ENCODE measurements at places on chromosomes 16 and 17.

GRCh38 chr16:67571981-67572431, 9.7 kb downstream of the CTCF start:
- no peak for DNase-seq

GRCh38 chr16:87947356-87948118, 3.7 kb upstream of the BANP start:
- DNase-seq: no peak

DNA sequence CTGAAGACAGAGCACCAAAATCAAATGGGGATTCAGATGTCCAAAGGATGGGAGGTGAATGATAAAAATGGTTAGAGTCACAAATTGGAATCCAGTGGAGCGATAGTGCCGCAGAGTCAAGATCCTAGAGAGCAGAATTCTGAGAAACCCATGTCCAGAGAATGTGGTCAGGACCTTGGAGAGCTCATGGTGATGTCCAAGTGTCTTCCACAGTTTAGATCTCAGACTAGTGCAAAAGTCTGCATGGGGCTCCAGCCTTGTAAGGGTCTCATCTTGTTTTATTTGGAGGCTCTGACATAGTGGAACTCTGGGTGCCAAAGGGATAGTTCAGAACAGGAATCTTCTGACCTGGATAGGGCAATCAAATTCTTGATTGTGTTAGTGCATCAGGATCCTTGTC, 245.9 kb upstream of the HSBP1 start:
- DNase-seq: peak; percentile 39

DNA sequence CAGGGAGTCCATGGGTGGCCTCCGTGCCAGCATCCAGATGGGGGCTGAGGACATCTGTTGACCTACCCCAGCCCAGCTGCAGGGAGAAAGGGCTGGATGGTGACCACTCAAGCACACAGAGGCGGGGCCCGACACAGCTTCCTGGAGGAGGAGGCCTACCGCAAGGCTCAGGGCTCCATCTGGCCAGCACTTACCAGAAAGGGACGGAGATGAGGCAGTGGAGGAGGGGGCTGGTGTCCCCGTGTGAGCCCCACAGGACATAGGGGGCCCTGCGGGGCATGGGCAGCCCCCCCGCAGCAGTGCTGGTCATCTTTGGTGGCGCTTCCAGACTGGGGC, 147.5 kb upstream of the CIBAR2 start:
- DNase-seq: no peak

GRCh38 chr16:58019866-58020538, 5.6 kb upstream of the MMP15 start:
- DNase-seq: no peak

DNA sequence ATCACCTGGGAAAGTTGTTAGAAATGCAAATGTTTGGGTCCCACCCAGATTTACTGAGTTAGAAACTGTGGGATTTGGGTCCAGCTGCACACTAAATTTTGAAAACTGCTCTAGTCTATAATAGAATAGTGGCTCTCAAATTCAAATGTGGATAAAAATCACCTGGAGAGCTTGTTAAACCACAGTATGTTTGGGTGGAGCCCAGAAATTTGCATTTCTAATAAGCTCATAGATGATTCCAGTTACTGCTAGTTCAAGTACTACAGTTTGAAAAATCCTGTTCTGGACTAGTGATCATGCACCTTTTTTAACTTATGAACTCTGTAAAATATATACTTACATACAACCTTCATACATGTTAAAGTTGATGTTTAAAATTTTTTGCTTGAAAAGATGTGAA, 27.8 kb downstream of the RABEP1 start:
- DNase-seq: no peak

DNA sequence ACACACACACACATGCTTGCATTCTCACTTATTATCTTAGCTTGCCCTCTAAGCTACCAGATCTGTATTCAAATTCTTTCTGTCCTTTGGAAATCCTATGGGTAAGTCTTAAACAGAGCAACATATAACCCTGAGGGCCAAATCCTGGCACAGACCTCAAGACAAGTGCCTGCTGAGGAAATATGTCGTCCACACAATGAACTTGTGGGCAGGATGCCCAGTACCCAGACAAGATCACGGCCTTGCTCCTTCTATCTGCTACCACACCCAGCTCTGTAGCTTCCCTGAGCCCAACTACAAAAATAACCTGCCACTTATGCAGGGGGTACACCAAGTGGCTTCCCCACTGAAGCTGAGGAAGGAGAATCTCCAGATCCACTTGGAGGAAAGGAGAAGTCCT, 37.3 kb upstream of the FA2H start:
- DNase-seq: no peak

GRCh38 chr16:28531777-28532744, 6.7 kb downstream of the NUPR1 start:
- no peak for DNase-seq

DNA sequence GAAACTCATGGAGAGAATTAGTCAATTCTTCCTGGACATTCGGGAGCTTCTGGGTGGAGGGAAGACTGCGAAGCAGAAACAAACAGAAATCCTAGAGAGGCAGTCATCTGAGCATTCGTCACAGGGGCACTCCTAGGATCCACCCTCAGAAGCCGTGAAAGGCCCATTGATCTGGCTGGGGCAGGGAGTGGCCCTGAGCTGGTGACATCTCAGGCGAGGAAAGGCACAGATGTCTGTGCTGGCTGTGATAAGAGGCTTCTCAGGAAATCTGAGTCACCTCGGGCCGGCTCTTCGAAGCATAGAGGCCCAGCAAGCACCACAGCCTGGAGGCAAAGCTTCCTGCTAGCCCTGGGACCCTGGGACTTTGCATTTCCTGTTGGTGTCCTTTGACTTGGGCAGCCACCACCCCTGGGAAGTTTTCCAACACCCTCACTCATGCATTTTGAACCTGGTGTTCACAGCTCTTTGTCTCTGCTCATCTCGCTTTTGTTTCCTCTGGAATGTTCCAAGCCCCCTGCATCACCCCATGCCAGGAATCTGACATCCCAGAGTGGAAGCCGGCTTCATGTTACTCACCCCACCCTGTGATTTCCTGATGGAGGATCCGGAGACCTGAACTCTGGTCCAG, 23.3 kb upstream of the CDRT4 start:
- no peak for DNase-seq

- DNase-seq: no peak
Observed at GRCh38 chr16:63614429-63614828, 1507.4 kb downstream of the CDH11 start.

DNA sequence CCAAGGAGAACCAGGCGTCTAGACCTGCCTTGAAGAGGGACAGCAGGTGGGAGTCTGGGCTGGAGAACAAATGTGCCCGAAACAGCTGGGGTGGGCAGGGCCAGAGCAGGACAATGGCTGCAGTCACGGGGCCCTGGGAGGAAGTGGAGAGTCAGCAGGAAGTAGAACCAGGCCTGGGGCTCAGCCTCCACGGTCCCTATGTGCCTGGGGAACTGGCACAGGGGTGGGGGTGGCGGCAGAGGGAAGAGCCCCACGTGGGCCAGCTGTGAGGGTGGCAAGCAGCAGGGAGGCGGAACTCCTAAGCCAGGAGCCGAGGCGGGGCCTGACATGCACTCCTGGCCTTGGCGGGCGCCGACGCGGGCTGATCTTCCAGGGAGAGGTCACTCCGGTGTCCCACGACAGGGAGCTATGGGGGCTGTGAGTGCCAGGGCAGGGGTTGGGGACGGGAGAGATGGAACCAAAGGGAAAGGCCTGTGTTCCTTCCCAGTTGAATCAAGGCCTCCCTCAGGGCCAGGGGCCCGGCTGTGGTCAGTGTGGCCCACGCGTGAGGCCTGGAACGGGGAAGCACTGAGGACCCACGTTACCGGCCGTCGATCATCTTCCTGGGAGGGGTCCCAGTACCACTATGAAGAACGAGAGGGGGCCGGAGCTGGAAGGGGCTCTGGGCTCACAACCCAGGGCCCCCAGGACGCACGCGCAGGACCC, 42.7 kb downstream of the TIMM22 start:
- peak; percentile 19 for DNase-seq

DNA sequence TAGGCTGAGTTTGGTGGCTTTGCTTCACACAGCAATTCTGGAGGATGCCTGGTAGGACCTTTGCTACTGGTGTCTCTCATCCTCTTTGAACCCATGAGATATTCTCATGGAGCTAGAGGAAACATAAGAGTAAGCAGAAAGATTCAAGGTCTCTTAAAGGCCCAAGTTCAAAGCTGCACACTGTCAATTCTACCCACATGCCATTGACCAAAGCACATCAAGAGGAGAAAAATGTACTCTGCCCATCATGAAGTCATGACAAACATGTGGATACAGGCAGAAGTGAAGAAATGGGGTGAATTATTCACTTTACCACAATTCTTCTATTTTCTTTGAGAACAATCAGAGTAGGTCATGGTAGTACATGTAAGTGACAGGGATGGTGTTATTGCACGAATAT, 13.1 kb downstream of the SKA2 start:
- DNase-seq: no peak

GRCh38 chr16:51095890-51096626, 55.0 kb downstream of the SALL1 start:
- no peak for DNase-seq

GRCh38 chr16:68707340-68708152, 29.5 kb upstream of the CDH1 start:
- DNase-seq: no peak

DNA sequence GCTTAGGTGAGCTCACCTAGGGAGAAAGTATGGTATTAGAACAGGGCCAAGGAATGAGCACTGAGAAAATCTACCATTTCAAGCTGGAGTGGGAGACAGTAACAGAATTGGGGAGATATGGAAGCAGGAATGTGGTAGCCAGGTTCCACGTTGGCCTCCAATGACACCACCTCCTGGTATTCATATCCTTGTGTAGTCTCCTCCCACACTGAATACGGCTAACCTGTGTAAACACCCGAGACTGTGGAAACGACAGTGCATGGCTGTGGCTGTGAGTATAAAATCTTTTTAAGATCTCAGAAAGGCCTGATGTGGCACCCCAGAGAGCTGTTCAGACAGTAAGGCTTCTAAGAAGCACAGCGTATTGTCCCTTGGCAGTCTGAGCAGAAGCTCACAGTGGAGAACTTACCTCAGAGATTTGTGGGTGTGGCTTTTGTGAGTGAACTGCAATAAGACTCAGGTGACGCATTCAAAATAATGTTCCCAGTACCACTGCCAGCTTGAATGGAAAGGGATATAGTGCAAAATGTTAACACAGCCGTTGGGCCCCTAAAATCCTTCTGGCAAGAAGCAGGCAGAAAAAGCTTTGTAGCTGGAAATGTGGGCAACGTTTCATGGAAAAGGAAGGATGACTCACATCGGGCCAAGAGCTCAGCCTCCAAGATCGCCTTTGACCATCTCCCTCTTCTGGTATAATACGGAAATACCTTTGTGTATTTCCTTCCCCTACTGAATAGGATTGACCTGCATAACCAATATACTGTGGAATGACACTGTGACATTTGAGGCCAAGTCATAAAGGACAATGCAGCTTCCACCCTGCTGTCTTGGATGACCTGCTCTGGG, 14.4 kb downstream of the SDR42E1 start:
- DNase-seq: no peak

DNA sequence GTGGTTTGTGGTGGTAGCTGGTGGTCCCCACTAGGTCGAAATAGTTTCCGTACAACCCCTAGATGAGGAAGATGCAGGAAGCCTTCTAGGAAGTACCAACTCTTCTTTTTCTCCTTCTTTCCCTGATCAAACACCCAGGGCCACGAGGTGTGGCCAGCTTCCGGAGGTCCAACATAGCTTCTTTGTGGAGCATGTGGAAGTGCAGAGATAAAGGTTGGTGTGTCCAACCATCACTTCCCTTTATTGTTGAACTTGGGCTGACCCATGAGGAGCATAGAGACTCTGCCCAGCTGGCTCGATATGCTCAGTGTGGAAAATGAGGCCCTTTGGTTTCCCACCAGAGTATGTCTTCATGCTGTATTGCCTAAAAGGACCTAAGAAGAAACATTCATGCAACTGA, 6.3 kb upstream of the RGS9 start:
- no peak for DNase-seq

- DNase-seq: no peak
Observed at GRCh38 chr16:85145734-85146531, 33.7 kb upstream of the CIBAR2 start.

- DNase-seq: no peak
Observed at GRCh38 chr17:65297916-65298315, 160.7 kb downstream of the RGS9 start.

GRCh38 chr17:79953335-79953734, 82.3 kb downstream of the TBC1D16 start:
- no peak for DNase-seq

DNA sequence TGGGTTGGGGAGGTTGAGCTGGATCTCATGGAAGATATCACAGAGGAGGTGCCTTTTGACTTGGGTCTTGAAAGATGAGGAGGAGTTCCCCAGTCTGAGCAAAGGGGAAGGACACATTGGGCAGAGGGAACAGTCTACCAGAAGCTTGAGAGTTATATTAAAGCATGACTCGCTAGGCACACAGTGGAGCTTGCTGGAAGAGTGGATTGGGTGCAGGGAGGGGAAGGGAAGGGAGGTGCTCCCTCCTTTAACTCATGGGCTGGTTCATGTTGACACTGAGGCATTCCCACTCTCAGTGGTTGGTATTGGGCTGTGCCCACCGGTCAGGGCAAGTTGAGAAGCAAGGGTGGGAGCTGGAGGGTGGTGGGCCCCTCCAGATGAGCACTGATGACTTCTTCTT, 5.9 kb downstream of the TMEM98 start:
- no peak for DNase-seq

DNA sequence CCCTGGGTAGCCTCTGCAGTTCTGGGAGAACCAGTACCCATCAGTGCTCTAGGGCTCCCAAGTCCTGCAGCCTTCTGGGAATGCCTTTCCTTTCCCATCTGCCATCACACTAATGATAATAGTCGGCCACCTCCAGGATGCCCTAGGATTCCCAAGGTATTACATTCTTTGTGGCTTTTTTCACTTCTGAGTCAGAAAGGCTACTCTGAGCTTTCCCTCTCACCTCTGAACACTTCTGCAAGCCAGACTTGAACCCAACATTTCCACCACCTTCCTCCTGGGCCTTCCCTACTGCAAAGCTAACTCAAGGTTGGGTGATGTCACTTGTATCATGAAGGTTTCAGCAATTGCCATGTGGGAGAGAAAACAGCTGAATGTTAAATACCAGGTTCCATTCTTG, 49.7 kb upstream of the CCL2 start:
- no peak for DNase-seq

- DNase-seq: no peak
Observed at GRCh38 chr17:28187931-28188330, 131.1 kb upstream of the TMEM97 start.

GRCh38 chr16:88974080-88974915, 2.7 kb downstream of the CBFA2T3 start:
- DNase-seq: no peak

DNA sequence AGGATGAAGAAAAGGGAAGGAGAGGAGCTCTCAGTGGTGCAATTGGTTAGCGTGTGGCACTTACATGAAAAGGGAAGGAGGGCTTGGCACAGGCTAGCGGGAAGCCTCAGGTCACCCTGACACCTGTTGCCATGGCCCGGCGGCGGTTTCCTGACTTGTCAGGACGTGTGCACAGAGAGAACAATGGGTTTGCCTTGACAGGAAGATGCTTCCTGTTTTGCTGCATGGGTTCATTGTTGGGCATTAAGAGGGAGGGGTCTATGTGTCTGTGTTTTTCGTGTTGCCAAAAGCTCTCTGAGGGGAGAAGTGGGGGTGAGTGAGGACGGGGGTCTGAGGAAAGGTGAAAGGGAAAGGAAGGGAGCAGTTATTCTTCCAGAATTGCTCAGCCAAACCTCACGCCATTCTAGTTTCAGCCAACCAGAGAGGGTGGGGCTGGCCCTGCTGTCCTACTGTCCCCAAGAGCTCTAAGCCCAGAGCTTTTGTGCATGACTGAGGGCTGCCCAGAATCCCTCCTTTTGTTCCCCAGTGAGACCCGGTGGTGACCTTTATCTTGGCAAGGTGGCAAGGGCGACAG, 17.1 kb upstream of the CCR7 start:
- DNase-seq: no peak

- DNase-seq: no peak
Observed at GRCh38 chr17:36144014-36144413, 32.4 kb downstream of the TBC1D3B start.
